ENCODE measurements at places on chromosomes 11 and 22.

- no peak for DNase-seq
Observed at GRCh38 chr11:45725776-45726492, 60.5 kb upstream of the CHST1 start.

GRCh38 chr11:62552485-62553079 lies 6.0 kb upstream of the AHNAK start:
- DNase-seq, result no peak

GRCh38 chr22:21832291-21833290 lies 34.9 kb downstream of the MAPK1 start:
- DNase-seq, result no peak

- no peak for DNase-seq
Observed at GRCh38 chr22:49953027-49953679, 7.4 kb upstream of the PIM3 start.

- DNase-seq, result no peak
Observed at GRCh38 chr11:114664641-114665040, 13.7 kb upstream of the NXPE2 start.

DNA sequence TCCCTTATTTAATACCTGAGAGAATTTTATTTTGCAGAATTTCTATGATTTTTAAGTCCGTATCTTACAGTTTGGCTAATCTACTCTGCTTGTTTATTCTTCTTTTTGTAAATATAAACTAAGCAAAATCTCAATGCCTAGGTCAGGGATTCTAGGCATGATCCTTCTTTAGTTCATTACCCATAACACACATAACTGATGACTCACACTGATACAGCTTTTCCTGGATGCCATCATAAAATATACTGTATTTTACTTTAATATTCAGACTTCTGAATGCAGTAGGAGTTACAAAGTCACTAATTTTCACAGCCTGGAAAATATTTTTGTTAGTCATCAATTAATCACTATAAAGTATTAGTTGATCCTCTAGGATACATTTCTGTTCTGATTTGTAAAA lies 898.2 kb upstream of the RAG2 start:
- no peak for DNase-seq

GRCh38 chr11:1643146-1643690 lies 13.6 kb downstream of the KRTAP5-5 start:
- no peak for DNase-seq

GRCh38 chr11:61027141-61027840 lies 55.8 kb downstream of the CD6 start:
- DNase-seq, result no peak

- DNase-seq, result no peak
Observed at GRCh38 chr11:128499613-128500253, 87.6 kb downstream of the ETS1 start.

DNA sequence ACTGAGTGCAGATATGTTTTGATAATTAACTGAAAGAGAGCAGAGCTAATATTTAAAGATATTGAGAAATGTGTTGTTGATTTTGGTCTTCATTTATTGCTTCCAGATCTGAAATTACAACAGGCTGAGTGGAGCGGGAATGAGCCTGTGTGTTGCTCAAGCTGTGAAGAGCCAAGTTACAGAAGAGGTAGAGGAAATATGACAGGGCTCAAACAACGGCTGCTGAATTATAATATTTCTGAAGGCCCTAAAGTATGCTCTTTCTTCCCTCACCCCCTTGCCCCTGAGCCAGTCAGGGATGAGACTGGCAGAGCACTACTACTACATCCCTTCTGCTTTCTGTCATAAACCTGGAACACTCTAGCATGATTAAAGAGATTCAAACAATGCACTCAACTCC lies 115.6 kb downstream of the FANCF start:
- DNase-seq, result no peak

DNA sequence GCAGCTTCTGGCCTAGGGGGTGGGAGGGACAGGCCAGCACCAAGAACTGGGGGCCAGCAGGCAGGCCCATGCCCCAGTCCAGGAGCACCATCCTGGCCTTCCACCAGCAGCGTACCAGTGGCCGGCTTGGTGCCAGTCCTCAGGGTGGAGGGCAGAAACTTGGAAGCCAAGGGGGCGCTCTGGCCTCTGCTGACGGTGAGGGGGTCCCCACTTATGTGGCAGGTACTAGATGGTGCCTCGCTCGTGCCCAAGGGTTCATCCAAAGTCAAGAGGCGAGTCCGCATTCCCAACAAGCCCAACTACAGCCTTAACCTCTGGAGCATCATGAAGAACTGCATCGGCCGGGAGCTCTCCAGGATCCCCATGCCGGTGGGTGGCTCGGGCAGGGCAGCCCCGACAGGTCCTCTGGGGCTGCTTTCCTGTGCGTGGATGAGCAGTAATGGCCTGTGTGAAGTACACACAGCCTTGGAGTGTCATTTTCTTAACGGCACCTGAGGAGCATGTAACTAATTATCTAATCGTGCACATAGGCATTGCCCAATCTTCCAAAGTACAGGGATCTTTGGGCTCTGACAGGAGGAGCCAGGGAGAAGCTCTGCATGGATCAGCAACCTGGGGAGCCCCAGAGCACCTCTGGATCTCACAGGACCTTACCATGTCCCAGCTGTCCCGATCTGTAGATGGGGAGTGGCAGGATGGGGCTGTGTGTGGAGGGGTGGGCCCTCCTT lies 79.1 kb downstream of the MORC2 start:
- no peak for DNase-seq

DNA sequence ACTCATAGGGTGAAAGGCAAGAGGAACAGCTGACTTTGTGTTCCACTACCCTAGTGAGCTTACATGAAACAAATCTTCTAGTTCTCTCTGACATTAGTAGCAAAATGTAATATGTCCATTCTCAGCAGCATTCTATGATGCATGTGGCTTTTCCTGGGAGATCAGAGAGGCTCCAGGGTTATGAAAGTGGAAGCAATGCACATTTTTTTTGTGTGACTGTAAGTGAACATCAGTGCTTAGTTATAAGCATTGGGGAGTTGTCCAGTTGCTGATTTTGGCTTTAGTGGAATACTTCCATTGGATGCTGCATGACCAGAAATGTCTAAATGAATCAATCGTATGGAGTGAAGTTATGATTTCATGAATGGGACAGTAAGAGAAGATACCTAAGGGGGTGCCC lies 255.9 kb downstream of the FAT3 start:
- DNase-seq, result no peak

- DNase-seq, result peak; percentile 84
Observed at GRCh38 chr11:72724851-72725723, 27.1 kb downstream of the ARAP1 start.

DNA sequence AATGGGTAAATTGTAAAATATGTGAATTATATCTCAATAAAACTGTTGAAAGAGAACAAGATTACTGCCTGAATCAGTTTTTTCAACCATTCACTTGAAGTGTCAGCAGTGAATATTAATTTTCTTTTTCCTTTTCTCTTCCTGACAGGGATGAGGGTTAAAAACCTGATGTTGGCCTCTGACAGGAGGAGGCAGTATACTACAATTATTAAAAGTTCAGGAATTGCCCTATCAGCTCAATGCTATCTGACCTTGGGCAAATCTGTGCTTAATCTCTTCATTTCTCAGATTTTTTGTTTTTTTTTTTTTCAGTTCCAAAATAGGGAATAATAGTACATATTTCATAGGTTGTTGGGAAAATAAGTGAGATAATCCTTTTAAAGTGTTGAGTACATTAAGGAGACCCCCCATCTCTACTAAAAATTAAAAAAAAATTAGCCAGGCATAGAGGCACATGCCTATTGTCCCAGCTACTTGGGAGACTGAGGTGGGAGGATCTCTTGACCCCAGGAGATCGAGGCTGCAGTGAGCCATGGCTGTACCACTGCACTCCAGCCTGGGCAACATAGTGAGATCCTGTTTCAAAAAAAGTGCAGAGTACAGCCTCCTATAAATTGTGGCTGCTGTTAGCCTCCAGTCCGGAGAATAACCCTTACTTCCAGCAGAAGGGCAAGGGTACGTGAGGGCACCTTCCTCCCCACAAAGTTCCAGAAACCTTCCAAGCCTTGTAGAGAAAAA lies 48.8 kb downstream of the TRIM44 start:
- no peak for DNase-seq

DNA sequence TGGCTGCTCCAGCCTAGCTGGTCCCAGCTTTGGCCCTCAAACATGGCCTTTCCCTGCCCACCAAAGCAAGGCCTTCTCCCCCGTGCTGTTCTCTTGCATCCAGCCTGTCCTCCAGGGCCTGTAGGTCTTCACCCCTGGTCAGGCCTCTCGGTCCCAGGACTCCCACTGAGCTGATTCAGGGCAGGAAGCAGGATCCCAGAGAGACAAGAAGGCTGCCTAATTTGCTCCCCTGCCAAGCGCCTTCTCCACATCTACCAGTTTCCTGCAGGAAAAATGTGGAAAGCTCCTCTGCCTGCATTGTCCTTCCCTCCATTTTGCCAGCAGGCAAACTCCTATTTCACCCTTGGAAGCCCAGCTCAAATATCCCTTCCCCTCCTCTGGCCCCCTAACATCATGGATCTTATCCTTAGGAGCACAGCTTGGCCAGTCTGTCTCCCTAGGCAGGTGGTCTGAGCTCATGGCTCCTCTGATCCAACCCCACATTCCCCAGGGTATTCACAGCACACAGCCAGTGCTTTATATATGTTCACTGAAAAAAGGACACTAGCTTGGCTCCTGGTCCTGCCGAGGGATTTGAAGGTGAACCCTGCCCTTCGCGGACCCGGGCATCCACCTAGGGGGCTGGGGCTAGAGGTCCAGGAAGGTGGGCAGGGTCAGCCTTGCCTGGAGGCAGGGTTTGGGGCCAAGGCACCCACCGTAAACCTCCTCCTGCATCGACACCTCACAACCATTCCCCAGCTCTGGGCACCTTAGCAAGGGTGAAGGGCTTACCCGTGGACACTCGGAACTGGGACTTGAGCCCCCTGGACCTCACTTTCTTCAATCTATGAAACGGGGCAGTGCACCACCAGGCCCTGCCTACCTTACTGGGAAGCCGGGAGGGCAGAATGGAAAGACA lies 968 bp downstream of the RHBDD3 start:
- no peak for DNase-seq

GRCh38 chr11:46345131-46345597 lies 2.1 kb upstream of the DGKZ start:
- DNase-seq, result peak; percentile 46

- no peak for DNase-seq
Observed at GRCh38 chr11:36394056-36394455, 98.0 kb downstream of the PRR5L start.

DNA sequence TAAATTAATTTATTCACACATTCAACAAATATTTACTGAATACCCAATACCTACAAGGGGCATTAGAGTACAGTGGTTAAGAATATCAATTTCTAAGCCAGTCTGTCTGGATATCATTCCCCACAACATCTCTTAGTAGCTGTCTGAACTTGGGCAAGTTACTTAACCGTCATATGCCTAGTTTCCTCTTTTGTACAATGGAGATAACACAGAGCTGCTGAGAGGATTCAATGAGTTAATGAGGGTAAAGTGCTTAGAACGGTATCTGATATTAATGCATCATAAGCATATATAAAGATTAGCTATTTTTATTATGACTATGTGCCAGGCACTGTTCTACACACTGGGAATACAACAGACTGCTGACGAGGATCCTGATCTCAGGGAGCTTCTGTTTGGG lies 116.4 kb downstream of the APOL5 start:
- DNase-seq, result no peak

DNA sequence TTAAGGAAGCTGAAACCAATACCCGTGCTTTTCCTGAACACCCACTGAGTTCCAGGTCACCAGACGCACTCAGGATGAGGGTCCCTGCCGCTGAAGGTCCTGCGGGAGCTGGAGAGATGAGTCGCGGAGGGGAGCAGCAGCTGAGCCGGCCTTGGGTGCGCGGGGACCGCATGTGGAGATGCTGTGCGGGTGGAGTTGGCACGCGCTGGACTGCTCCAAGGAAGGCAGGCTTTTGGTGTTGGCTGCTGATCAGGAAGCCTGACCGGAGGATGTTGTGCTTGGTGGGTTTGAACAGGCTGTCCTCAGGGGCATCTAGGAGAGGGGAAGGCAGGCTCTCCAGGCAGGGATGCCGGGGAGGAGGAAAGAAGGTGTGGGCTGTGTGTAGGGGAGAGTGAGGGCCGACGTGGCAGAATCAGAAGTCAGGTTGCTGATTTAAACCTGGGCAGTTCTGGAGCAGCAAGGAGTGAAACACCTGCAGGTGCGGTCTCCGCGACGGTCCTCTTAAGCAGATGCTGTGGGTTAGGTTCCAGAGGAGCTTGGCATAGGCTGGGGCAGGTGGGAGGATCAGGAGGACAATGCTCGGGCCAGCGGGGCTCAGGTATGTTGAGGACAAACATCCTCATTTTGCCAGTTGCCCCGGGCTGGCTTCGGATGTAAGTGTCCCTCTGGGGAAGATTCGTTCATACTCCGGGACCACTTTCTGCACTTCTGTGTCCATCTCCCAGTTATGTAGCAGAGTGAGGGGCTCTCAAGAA lies 197.5 kb upstream of the B3GAT1 start:
- DNase-seq, result no peak

DNA sequence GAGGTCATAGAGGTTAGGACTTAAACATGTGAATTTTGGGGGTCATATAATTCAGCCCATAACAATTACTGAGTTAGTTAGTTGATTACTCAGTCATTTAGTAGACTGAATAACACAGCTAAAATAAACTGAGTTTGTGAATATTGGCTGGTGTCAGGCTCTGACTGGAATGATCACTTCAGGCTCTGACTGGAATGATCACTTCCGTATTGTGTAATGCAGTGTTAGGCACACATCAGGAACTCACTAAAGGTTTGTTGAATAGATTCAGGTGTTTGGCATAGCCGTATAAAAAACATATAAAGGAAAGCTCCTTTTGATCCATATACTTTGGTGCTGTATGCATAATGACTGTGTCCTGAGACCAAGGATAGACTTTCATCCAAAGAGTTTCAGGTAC lies 610.5 kb downstream of the INSC start:
- no peak for DNase-seq

DNA sequence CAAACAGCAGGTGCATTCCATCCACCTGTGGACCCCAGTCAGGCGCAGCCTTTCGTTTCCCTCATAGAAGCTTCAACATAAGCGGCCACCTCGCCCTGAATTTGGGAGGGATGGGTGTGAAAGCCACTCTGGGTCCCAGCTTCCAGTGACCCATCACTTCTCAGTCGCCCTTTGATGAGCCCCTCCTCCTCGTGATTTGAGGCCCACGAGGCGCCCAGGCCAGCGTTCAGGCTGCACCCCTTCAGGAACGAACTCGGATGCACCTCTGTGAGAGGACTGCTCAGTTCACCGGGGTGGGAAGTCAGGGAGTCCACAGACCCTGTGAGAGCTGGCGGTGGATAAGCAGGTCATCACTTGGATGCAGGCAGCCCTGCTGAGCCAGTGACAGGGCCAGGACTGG lies 1118.2 kb downstream of the BRD1 start:
- no peak for DNase-seq

DNA sequence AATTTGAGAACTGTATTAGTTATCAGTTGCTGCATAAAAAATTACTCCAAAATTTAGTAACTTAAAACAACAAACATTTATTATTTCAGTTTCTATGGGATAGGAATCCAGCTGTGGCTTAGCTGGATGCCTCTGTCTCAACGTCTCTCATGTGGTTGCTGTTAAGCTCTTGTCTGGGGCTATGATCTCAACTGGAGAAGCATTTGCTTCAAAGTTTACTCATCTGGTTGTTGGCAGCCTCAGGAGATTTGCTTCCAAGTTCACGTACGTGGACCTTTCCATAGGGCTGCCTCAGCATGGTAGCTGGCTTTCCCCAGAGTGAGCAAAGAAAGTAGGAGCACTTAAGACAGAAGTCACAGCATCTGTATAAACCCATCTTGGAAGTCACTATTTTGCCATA lies 144.9 kb upstream of the SESN3 start:
- no peak for DNase-seq

- no peak for DNase-seq
Observed at GRCh38 chr22:29268511-29269229, 602 bp downstream of the EWSR1 start.

GRCh38 chr11:46278387-46279125 lies 1.1 kb downstream of the CREB3L1 start:
- DNase-seq, result no peak

- DNase-seq, result no peak
Observed at GRCh38 chr11:134597452-134597851, 185.4 kb upstream of the B3GAT1 start.

Measured in KG1 (cell line).